Osteocyte (in vitro differentiated cells): ENCODE measurements at places on chromosomes 7 and 10. TPM values are rescaled to one million over a fixed set of nuclear protein-coding genes. Genes with fewer than 3 reads are reported as not detected.

DNA sequence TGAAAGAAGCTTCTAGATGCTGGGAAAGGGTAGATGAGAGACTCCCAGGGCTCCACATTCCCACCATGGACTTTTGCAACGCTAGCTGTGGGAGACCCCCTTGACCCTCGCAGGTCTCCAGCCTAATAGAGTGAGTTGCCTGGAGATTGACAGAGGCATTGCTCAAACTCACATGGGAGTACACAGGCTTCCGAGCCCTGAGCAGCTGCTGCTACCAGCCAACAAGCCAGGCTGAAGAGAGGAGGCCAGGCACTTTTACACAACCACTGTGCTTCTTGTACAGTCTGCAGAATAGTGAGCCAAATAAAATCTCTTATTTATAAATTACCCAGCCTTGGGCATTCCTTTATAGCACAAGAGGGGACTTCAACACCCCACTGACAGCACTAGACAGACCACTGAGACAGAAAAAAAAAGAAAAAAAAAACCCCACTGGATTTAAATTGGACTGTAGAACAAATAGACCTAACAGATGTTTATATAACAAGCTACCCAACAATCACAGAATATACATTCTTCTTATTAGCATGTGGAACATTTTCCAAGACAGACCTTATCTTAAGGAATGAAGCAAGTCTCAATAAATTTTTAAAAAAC is 146.2 kb downstream of the ZFAND4 start:
- H3K27ac ChIP-seq, result no peak overlapping the region
- H3K36me3 ChIP-seq, result peaks cover 13% of the 10 kb centered on the region
- H3K4me3 ChIP-seq, result no peak overlapping the region
- DNase-seq, result no peak
- H3K27me3 ChIP-seq, result no peaks in the 10 kb centered on the region

The TYW1B gene
- 1.6 and 2.3 TPM in 2 replicates for total RNA-seq

DNA sequence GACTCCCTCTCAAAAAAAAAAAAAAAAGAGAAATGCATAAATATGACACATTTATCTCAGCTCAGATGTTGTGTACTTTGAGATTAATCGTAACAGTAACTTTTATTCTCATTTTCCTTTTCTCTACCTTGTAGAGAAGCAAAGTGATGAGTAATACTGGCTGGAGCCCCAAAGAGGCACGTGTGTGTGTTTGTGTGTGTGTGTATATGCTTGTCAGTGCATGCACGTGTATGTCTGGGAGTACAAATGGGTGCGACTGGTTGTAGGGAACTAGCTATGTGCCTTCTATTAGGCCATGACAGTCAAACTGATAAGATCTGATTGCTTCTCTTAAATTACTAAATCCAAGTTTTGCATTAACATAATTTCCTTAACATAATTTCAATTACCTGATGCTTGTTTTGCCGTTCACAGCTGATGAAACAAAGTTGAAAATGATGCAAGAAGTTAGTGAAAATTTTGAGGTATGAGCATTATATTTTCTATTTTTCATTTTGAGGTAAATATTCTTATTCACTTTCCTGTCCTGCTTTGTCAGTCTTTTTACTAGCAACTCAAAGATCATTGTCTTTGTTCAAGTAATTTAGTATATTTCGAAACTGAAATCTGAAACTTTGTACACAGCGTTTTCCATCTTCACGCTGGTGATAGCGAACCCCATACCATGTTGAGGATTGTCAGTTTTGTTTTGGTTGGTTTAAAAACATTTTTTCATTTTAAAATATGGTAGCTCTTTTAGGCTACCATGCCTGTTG is 3.4 kb downstream of the TRRAP start:
- H3K36me3 ChIP-seq, result peaks cover 12% of the 10 kb centered on the region
- no peak overlapping the region for H3K4me3 ChIP-seq
- no peak overlapping the region for H3K27ac ChIP-seq
- H3K4me1 ChIP-seq, result peaks cover 15% of the 10 kb centered on the region

DNA sequence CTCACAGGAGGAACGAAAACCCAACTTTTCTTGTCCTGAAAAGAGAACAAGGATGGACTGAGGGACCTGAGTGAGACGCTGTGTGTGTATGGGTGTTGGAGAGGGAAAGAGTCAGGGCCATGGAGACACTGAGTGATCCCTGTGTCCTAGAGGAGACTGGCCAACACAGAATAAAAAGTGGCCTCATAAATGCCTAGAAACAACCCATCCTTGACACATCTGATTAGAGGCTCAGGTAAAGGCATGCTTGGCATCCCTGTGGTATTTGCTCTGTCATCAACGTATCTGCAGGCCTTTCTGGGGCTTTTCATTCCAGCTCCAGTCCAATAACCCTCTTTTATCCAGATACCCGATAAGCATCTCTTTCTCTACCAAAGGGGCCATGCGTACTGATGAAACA is 86.3 kb downstream of the FGFR2 start:
- H3K27ac ChIP-seq, result no peak overlapping the region
- no peak for DNase-seq
- H3K36me3 ChIP-seq, result peaks cover 1% of the 10 kb centered on the region

The NPY gene
- total RNA-seq, result not detected in 2 replicates

The ELOVL3 gene
- not detected in 2 replicates for total RNA-seq

The GARIN1A gene
- 3.9 TPM in 2 replicates for total RNA-seq

The HERC4 gene
- 57.0 and 59.4 TPM in 2 replicates for total RNA-seq

DNA sequence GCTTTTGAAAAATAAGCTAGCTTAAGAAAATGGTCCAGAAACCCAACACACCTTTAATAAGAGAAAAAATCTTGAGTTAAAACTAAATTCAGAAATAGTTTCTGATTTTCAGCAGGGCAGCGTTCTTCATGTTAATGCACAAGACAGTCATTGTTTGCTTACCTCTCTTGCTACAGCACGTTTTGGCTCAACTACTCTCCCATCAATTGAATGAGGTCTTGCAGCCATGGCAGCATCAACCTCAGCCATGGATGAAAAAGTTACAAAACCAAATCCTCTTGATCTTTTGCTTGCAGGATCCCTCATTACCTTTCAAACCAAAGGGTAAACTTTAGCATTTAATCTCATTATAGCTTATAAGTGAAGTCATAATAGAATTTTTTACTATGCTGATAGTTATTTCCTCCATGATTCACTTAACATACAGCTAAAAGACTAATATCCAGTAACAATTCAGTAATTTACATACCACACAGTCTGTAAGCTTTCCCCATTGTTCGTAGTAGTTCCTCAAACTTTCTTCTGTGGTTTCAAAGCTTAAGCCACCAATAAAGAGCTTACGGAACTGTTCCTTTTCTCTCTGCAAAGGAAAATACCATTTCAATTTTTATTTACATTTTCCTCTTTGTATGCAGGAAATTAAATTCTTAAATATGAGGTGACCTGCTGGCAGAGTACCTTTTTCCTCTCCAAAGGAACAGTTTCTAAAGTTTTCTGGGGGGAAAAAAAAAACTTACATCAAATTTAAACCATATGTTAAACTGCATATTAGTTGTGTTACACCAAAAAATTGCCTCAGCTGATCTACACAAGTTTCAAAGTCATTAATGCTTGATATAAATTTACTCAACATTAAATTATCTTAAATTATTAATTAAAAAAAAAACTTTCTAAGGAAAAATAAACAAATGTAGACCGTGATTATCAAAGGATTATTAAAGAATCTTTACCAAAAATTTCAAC is 3.1 kb downstream of the HNRNPA2B1 start:
- H3K27me3 ChIP-seq, result no peaks in the 10 kb centered on the region
- H3K4me3 ChIP-seq, result peak overlapping the region; percentile 99
- H3K27ac ChIP-seq, result peak overlapping the region; percentile 53
- H3K36me3 ChIP-seq, result peaks cover 71% of the 10 kb centered on the region
